ENCODE measurements at places on chromosomes 6 and 20.
A peak's percentile ranks its signal among the peaks of the same experiment; 100 is the strongest.

DNA sequence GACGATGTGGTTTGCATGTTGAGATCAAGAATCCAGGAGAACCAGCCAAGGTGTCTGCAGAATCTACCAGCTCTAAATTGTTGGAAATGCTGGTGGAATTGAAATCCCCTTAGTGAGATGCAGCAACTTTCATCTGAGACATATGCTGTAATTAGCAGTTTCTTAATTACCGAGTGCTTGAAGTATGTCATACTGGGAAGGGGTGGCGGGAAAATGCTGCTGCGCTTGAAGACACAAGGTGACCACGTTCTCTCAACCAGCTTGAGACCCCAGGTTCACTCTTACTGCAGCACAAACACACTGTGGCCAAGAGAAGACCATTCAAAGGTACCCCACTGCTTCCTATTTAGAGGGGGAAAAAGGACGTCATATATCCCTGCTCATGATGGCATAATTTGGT lies 59.0 kb downstream of the PFDN4 start:
- no peak for DNase-seq

DNA sequence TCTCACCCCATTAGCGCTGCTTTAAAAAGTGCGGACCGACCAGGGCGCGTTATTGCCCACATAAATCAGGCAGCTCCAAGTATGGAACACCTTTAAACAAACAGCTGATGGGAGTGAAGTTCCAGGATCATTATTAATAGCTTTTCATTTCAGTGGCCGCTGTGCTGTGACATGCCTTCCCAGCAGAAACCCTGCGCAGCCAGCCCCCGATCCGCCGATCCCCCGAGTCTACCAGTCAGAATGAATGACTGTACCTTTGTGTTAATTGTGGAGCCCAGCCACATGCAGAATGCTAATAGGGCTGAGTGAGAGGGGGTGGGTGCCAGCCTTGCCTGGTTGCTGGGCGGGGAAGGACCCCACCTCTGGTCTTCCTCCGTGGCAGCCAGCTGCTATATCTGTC lies 21.9 kb downstream of the CDH22 start:
- DNase-seq: no peak

DNA sequence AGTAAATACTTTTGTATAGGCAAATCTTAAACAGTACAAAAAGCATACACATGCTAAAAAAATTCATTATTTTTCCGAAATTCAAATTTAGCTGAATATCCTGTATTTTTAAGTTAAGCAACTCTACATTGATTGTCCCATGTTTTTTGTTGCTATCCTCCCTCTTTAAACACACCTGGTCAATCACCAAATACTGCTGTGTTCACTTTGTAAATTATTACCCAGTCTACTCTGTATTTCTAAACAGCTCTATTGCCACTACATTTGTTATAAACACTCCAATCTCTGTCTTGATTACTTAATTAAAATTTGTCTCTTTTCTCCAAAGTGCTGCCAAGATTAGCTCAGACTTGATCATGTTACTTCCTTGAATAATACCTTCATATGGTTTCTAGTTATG lies 466.5 kb upstream of the GJE1 start:
- DNase-seq: no peak

DNA sequence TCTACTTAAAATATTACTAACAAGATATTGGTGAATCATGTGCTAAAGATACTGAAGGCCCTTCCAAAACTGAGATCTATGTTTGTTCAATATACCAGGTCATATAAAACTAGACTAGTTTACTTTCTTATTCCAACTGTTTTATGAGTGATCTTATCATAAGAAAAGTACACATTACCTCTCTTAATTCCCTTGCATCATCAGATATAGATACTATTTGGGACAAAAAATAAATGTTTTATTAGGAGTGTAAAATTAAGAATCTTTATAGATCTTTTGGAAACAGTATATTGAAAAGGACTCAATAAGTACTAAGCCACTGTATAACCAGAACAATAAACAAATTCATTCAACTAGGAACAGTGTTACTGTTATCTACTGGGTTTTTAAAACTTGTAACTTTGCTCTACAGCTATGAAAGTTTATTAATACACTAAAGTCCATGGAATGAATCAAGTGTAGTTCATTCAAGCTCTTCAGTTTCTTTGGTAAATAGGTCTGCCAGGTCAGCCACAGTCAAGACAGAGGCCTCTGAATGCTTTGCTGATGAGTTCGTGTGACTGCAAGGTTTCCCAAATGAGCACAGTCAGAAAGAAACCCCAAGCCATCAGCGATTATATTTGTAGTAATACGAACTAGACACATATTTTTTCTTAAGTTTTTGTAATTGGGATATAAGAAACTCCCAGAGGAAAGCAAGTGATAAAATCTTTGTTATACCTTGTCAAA lies 71.8 kb upstream of the FBXO30 start:
- DNase-seq: no peak

GRCh38 chr6:90186637-90187371 lies 109.8 kb downstream of the BACH2 start:
- no peak for DNase-seq

DNA sequence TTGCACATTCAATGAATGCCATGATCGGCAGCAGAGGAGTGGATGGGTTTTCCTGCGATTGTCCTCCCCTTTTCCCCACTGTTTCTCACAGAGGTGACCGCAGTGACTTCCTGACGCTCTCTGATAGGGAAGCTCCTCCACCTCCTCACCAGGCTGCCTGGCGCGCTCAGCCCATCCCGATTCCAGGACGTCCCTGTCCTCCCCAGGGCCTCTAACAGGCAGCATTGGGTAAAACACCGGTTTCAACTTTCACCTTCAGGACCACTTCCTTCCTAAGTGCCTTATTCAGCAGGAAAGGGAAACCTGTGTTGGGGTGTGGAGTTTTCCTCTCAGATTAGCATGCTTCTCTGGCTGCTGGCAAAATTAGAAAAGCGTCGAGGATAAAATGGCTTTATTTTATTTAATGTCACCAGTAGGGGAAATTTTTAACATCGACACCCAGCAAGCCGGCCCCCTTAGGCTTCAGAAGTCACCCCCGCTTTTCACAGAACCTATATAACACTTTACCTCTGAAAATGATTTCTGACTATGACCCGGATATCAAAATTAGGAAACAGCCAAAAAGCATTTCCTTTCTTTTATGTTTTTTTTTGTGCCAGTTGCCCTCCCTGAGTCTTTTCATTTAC lies 570.4 kb upstream of the GJE1 start:
- no peak for DNase-seq

DNA sequence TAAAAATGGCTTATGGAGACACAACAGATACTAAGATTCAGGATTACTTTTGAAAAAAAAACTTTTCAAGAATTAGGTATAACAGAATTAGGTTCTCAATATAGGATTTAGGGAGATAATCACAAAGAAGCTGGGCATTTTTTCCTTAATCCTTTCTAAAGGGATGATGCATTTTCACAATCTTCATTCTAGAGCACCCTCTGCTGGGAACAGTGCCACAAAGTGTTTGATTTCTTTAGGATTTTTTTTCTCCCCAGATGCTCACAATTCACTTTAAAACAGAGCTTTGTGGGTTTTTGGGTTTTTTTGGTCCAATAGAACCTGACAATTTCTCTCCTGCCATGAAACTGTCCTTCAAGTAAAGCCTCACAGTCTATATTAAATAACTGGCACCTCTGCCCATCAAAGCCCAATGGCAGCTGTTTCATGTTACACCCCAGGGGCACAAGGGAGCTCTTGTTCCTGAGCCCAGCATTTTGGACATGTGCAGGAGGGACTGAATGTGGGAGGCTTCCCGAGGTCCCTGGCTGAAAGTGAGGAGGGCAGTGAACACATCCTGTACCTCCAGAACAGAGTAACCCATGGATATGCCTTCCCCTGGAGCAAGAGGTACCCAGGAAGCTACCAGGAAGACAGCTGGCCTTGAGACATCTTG lies 39.7 kb downstream of the PREP start:
- DNase-seq: peak; percentile 42

DNA sequence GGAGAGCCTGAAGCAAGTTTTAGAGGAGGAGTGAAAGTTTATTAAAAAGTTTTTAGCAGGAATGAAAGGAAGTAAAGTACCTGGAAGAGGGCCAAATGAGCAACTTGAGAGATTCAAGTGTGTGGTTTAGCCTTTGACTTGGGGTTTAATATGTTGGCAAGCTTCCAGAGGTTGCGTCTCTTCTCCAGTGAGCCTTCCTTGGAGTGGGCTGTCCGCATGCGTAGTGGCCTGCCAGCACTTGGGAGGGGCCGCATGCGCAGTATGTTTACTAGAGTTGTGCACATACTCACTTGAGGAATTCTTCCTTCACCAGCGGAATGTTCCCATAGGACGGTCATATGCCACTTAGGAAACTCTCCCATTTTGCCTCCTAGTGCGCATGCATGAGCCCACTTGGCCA lies 235.2 kb downstream of the ALDH8A1 start:
- no peak for DNase-seq

- DNase-seq: no peak
Observed at GRCh38 chr20:58019850-58020625, 208.4 kb downstream of the ANKRD60 start.

DNA sequence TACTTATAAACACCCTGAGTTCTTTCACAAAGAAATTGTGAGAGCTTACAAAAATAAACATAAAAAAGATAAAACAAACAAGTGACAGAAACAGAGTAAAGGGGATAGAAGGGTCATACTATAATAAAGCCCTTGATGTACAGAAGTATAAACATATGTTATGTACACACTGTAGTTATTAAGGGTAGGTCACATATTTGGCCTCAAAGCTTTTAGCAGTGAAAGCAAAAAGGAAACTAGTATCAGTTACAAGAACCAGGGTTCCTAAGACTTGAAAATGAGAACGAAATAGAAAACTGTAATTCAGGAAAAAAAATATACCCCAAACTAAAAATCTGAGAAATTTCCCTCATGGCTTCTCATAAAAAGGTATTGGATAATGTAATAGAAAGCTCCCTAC lies 380.6 kb downstream of the HDGFL1 start:
- no peak for DNase-seq

GRCh38 chr6:109762769-109763441 lies 71.8 kb downstream of the FIG4 start:
- DNase-seq: no peak

DNA sequence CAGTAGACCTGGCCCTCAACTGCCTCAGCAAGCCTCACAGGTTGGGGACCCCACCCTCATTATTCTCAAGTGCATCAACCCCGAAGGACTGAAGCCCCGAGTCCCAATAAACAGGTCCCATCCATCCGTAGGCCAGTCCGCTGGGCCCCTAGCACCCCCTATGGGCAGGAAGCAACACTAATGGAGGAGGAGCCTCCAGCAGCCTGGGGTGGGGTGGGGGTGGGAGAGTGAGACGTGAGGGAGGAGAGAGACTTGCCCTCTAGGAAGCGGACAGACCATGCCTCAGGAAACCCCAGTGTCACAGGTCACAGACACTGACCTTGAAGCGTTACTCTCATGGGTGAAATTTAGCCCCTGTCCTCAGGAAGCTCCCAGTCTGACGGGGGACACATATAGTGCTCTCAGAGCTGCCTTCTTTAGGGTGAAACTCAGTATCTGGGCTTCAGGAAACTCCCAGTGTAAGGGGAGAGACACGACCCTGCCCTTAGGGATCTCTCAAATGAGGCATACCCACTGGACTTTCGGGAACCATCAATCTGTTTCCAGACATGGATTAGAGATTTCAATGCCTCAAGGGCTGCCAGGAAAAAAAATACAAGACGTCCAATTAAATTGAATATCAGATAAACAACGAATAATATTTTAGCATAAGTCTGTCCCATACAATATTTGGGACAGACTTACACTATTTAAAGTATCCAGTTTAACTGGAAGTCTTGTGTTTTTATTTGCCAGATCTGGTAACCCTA lies 125.8 kb downstream of the MRPL14 start:
- DNase-seq: no peak

DNA sequence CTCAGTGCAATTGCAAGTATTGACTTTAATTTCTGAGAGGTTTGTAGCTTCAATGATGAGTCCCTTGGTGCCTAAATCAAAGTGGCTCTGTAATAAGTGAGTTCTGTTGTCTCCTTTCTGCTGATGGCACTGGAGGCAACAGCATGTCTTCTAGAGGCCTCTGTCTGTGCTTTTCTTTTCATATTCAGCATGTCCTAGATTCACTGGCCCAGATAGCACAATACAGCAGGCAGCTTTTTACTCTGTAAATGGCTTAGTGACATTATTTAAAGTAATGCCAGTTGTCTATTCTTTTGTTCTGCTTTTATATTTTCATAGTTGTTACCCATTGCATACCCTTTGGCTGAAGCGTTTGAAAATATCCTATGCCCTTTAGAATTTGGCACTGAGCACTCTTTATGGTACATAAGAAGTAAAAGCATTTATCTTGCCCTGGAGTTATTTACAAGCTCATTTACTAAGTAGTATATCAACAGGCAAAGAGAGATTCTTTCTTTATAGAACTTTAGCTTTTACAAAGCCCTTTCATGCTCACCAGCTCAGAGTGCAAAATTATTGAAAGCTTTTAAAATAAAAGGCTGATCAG lies 271.5 kb upstream of the KCNQ5 start:
- DNase-seq: no peak

DNA sequence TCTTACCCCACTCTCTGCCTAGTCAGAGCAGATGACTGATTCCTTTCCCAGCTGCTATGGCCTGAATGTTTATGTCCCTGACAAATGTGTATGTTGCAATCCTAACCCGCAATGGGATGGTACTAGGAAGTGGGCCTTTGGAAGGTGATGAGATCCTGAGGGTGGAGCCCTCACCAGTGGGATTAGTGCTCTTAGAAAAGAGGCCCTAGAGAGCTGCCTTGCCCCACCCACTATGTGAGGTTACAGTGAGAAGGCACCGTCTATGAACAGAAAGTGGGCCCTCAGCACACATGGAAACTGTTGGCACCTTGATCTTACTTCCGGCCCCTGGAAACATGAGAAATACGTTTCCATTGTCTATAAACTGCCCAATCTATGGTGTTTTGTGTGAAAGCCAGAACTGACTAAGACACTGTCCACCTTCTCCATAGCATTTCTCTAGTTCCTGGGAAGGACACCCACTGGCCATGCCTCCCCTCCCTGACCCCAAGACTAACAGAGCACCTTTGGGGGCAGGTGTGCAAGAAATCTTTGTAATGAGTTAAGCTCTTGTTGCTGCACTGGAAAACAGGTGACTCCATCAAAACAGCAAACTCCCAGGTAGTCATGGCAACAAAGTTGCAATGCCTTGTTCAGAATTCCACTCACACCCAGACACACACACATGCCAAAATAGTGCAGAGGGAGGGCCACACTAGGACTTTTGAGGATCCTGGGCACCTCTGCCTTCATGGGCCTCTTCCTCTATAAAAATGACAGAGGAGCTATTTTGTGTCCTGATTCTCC lies 16.2 kb downstream of the GABRR2 start:
- no peak for DNase-seq

DNA sequence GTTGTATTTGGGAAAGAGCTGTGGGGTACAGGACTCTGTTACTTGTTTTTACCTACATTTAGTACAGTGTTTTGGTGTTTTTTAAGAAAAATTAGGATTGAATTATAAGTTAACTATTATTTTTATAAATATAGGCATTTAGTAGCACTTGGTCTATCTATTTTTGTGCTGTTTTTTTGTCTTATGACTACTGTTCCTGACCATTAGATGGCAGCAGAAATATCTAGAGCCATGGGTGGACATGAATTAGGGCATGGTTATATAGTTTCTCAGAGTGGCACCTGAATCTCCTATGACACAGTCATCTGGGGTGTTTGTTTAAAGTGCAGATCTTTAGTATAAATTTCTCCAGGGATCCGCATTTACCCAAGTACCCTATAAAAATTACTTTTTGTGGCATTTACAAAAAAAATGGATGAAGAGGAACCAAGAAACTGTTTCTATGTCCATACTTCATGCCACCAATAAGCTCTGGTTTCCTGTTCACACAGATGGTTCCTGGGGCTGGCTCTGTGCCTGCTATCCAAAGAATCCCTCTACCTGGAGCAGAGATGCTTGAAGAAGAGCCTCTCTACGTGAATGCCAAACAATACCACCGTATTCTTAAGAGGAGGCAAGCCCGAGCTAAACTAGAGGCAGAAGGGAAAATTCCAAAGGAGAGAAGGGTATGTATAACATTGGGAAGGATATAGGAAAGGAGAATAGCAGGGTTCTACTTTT lies 19.8 kb downstream of the NFYA start:
- peak; percentile 18 for DNase-seq
